ENCODE measurements at places on chromosomes 7 and 10.

DNA sequence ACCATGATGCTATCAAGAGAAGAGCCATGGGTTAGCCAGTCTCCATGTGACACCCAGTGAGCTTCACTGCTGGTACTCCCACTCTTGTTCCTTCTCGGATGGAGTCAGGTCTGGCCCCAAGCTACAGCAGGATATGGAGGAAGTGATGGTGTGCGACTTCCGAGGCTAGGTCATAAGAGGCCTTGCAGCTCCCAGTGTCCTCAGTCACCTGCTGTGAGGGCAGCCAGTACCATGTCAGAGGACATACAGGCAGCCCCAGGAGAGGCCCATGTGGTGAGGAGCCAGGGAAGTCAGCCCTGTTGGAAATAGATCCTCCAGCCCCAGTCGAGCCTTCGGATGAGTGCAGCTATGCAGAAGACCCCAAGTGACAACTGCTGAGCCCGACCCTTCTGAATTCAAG lies 237.0 kb downstream of the EBF3 start:
- ATAC-seq, result no peak

- no peak for ATAC-seq
These were observed 22.7 kb downstream of the ANK3 start for GRCh38 chr10:60367024-60367423.

GRCh38 chr10:20002657-20003056 lies 186.4 kb downstream of the PLXDC2 start:
- ATAC-seq, result no peak

GRCh38 chr10:45471531-45472310 lies 97.7 kb downstream of the ALOX5 start:
- ATAC-seq, result no peak

GRCh38 chr7:89908736-89909135 lies 245.5 kb upstream of the STEAP1 start:
- no peak for ATAC-seq

DNA sequence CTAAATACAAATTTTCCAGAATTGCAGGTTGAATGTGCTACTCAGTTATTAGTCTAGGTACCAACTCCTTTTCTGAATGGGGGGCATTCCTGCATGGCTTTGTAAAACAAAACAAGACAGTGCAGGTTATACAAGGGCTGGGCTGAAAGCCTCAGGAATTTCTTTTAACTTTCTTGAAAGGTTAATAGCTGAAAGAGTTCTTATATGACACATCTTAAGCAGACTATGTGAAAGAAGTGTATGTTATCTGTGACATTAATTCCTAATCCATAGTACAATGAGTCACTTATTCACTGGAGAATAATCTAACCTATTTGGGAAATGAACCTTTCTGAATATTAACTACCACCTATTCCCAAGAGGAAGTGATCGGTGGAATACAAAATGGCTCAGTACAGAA lies 115.6 kb upstream of the FAM133B start:
- no peak for ATAC-seq

DNA sequence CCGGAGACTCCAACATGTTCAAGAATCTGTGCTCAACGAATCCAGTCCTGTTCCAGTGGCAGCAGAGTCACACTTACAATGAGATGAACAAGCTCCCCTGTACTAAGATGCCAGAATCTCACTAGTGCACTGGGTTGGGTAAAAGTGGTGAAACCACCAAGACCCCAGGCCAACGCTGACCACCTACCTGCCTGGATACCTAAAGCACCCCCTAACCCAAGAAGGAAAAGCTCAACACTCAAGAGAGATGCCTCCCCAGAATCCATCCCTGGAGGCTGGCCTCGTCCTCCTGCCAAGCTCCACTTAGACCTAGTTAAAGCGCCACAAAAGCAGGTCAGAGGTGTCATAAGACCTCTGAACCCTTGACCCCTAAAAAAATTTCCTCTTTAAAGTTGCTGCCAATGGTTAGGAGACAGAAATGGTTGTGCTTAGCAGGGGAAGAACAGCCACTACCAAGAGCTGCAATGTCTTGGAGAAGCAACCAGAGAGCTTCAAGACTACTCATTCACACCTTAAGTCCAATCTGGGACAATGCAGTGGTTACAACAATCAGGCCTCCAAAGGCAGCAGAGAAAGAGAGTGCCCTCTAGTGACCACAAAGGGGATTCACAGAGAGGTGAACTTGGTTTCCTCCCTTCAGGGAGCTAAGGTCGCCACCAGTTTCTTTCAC lies 94.6 kb upstream of the MACROH2A2 start:
- ATAC-seq, result peak; percentile 28

GRCh38 chr7:102302025-102302424 lies 15.4 kb downstream of the SH2B2 start:
- ATAC-seq, result no peak

- peak; percentile 64 for ATAC-seq
These were observed 7.5 kb upstream of the EBF3 start for GRCh38 chr10:129971381-129972144.

DNA sequence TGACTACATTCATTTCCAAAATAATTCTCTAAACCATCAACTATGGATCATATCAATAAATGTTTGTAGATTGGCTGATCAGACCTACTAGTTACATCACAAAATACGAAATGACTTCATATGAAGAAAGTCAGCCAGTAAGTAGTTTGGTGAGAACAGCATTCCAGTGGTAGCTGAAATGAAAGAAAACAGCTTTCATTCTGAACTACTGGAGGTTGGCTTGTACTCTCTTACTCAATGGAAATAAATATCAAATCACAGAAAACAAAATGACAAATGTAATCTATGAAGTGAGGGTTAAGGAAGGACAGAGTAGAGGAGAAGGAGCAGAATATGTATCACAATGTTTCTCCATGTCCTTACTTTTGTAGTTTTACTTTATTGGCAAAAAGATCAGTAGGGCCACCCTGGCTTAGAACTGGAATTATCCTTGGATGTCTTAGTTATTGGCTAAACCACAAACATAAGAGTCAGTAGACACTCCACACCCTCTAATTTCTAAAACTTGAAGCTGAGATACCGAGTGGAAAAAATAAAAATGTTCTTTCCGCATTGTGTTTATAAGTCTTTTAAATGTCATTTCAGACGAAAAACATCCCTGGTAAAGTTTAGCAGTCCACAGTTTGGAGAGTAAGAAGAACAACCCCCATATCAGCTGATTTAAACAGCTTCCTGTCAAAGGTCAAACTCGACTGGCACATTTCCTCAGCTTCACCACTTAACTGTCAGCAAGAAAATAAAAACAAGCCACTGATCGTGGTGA lies 74.0 kb upstream of the DGKI start:
- ATAC-seq, result no peak
